Fibroblast of the aortic adventitia (primary cell): ENCODE measurements at places on chromosomes 2 and 18. TPM values are rescaled to one million over a fixed set of nuclear protein-coding genes. Genes with fewer than 3 reads are reported as not detected.

GRCh38 chr2:66024391-66024790 is 410.5 kb upstream of the MEIS1 start:
- DNase-seq: no peak

- no peak for DNase-seq
These were observed 109.3 kb downstream of the MBP start for GRCh38 chr18:77023102-77023782.

DNA sequence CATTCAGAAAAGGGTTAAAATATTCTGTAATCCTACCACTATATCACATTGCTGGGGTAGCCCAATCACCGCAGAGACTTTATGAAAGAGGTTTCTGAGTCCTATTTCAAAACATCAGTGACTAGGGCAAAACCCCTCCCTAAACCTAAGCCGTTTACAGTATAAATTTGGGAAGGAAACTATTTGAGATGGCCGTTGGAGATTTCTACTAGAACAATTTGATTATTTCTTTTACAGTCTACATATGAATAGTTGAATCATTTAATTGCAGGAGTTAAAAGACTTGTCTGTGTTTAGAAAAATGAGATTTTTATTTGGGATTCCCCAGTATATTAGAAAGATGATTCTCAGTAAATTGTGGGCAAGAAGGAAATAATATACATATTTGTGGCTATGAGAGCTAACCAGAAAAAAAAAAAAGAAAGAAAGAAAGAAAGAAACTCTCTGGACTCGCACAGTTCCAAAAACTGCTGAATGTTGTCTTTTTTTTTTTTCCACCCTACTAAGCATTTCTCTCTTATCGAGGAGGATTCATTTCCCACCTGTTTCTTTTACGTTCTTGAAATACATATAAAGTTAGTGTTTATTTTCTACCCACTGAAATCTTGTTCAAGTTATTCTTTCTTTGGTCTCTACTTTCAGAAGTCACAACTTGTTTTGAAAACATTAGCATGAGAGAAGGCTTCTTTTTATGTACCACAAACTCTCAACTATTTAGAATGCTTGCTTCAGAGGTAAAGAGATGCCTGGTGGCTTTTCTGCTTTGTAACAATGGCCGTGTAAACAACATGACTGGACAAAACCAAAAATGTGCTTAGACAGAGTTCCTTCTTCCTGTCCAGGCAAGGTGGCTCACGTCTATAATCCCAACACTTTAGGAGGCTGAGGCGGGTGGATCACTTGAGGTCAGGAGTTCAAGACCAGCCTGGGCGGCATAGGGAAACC is 65.9 kb downstream of the BCL2 start:
- peak; percentile 45 for DNase-seq

GRCh38 chr18:52596748-52597435 is 256.9 kb downstream of the DCC start:
- DNase-seq: no peak

The GAL3ST2 gene
- 0.25 TPM in 1 of 2 replicates, not detected in the other for total RNA-seq

DNA sequence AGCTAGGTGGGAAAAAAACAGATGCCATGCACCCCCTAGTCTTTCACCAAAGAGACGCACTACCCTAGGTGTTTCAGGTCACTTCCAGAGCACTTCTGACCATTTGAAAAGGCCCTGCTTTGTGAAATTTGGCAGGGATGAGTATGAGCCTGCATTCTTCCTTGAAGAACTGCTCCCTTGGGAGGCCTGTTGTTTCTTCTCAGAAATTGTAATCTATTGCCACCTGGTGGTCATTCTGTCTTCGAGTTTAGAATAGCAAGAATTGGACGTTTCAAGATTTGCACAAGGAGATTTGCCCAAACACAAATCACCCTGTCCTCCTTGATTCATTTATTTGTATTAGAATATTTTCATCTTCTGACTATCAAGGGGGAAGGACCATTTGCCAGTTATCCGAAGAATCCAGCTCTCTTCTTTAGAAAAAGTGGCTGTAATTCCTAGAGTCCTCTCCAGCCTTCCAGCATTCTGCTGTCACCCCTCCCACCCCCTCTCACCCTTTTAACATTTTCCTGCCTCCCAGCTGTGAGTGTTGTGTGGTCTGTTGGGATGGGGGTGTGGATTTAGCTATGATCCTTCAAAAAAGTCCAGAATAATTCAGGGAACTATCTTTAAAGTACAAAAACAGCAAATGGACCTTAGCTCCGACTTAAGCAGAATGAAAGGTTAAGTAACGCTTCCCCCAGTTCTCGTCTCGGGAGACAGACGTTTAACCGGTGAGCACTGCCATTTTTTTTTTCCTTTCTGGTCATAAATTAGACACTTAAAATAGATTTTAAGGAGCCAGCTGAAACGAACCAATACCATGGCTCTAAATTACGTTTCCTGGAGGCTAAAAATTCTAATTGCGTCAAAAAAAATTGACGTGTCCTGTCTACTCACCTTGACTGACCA is 3.7 kb upstream of the GAD1 start:
- DNase-seq: peak; percentile 98

GRCh38 chr2:235963853-235964577 is 204.2 kb downstream of the GBX2 start:
- no peak for DNase-seq

DNA sequence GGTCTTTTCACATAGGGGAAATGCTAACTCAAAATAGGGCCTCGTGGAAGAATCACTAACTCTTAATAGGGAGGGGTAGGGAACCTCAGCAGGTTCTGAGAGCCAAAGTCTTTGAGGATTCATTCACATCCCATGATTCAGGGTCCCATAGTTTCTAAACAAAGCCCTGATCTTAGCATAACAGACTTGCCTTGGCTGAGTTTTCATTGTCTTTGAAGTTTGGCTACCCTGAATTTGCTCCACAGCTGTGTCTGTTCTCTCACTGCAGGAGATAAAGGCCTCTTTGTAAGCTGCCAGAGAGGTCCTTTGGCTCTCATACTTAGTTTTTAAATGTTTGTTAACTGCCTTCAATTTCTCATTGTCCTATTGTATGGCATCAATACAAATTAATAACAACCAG is 54.5 kb downstream of the ZDBF2 start:
- peak; percentile 3 for DNase-seq

The B3GNT7 gene
- 0.27 and 0.98 TPM in 2 replicates for total RNA-seq

DNA sequence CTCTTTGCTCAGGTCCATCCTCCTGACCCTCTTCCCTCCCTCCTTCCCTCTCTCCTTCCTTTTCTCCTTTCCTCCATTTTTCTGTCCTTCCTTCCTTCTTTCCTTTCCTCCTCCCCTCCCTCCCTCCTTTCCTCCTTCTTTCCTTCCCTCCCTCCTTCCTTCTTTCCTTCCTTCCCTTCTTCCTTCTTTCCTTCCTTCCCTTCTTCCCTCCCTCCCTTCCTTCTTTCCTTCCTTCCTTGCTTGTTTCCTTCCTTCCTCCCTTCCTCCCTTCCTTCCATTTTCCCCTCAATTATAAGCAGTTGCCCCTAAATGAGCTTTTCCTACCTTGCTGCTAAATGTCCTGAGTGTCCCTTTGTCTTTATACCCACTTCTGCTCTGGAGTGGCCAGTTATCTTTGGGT is 103.3 kb downstream of the NDUFA10 start:
- no peak for DNase-seq

The CPLX4 gene
- total RNA-seq: 0.49 TPM in 1 of 2 replicates, not detected in the other

The FAP gene
- 150 and 228 TPM in 2 replicates for total RNA-seq

The NAT8 gene
- not detected in 2 replicates for total RNA-seq

The CEP76 gene
- total RNA-seq: 10.3 and 36.3 TPM in 2 replicates

DNA sequence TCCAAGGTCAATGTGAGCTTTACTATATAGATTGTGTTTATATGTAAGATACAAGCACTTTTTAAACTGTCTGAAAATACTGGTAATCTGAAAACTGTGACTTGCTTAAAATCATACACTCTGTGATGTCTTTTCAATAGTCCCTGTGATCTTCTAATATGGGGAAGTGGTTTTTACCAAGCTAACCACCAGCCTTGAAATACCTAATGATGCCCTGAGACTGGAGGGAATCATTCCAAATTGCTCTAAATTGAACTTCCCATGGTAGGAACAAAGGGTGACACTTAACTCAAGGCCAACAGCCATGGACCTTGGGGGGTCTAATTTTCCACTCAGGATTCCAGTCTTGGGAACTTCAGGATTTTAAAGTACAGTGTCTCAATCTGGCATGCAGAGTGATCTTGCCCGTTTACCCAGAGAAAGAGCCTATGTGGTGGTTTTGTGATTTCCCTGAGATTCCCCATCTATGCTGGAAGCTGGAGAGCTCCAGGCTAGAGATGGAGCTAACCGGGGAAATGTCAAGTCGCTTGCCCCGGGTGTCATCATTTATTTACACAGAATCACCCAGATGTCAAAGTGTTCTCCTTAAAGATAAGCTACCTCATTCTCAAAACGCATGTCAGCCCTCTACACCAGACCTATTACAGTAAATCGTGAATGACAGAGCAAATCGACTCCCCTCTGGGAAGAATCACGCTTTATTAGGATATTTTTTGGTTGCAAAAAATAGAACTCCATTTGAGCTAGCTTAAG is 198.5 kb downstream of the SP3 start:
- no peak for DNase-seq

- DNase-seq: no peak
These were observed 187.8 kb upstream of the MEX3C start for GRCh38 chr18:51385270-51385669.

DNA sequence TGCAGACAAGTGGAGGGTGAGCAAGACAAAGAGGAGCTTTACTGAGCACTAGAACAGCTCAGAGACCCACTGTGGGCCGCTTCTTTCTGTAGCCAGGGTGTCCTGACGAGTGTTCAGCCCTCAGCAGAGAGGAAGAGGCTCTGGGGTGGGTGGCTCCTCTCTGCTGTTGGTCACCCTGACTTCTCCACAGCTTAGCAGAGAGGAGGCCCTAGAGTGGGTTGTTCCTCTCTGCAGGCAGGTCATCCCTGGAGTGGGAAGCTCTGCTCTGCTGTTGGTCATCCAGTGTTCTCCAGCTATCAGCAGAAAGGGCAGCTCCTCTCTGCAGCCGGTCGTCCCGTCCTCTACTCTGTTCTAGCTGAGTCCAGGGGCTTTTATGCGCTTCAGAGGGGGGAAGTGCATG is 286.5 kb downstream of the ICOS start:
- no peak for DNase-seq

DNA sequence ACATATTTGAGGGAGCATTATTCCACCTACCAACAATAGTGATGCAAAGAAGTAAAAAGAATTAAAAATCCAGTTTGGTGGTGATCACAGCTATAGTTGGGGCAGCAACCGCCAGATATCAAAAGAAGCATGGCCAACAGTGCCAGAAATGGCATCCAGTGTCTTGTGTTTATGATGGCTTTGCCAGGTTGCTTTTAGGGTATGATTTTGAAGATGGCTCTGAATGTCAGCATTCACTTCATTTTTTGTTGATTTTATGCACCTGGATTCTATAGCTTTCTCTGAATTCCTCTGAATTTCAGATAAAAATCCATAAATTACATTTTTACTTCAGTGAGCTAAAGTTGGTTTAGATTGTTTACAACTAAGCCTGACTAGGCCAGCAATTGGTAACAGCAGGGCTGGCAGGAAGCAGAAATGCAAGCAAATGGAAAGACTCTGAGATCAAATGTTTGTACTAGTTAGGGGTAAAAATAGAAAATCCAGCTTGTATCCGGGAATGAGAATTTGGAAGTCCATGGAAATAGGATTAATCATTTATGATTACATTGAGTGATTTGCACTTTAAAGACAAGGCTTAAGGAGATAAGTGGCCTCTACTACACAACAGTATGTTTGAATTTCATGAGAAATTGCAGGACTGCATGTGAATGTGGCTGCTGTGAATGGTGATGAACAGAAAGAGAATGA is 40.4 kb downstream of the COL3A1 start:
- peak; percentile 80 for DNase-seq

DNA sequence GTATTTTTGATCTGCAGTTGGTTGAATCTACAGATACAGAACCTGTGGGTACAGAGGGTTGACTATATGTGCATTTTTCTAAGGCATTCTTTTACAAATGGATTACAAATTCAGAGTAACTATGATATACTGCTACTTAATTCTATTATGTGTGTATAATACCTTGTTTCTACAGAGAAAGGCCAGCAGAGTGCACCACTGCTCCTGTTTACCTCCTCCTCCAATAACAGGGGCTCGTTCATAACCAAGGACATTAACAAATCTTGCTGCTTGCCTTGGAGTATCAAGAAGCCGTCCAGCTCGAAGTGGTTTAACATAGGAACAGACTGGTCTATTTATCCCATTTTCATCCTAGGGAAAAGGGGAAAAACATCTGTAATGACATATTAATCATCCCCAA is 16.4 kb downstream of the CEP76 start:
- DNase-seq: peak; percentile 22

- no peak for DNase-seq
These were observed 174.5 kb downstream of the PTPRM start for GRCh38 chr18:7741640-7742039.

The RNF181 gene
- total RNA-seq: 86.7 and 213 TPM in 2 replicates

The G6PC2 gene
- total RNA-seq: not detected in 2 replicates

The IL36G gene
- not detected in 2 replicates for total RNA-seq

The ALKAL2 gene
- 1.3 TPM in 1 of 2 replicates, not detected in the other for total RNA-seq

GRCh38 chr18:39846265-39846664 is 2108.8 kb upstream of the PIK3C3 start:
- no peak for DNase-seq

The POTEC gene
- total RNA-seq: under 0.01 TPM in 1 of 2 replicates, not detected in the other

DNA sequence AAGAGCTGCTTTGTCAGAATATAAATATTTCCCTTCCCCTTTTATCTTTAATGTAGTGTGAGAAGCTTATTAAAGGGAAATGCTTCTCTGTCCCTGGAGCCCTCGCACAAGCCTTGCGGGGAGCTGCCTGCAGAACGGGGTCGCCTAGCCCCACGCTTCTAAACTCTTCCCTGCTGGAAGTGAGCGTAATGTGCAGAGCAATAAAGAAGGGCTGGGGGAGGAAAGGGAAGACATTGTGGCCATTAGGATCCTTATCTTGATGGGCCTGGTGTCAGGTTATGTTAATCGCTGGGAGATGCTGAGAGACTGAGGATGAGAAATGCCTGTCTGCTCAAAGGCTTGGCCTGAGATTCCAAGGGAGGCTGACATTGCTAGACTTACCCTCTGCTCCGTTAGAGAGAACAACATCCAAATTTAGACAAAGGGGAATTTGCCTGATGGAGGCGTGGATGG is 18.9 kb upstream of the FZD7 start:
- DNase-seq: no peak

The REG1B gene
- total RNA-seq: not detected in 2 replicates

DNA sequence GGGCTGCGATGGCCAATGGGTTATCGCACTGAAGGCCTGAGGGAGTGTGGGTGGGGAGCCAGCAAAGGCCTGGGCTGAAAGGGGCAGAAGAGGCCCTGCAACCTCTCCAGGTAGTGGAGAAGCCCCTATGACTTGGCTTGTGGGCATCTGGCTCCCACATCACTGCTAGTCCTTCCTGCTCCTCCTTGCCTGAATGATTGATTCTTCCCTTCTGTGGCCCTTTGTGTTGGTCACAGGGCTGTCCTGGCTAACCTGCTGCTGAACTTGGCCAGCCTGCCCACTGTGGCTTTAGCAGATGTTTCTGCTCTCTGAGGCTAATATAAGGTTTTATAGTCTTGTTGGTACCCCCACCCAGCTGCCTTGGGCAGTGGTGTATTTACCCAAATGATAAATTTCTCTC is 136.2 kb upstream of the ALPP start:
- DNase-seq: no peak
